Bronchus fibroblast of lung (primary cell): ENCODE measurements at places on chromosomes 16 and 17. TPM values are rescaled to one million over a fixed set of nuclear protein-coding genes. Genes with fewer than 3 reads are reported as not detected.

The SEPTIN1 gene
- 0.15 TPM in 1 of 2 replicates, not detected in the other for total RNA-seq

The HOXB1 gene
- total RNA-seq = not detected in 2 replicates

The INTS2 gene
- total RNA-seq = 7.3 and 9.9 TPM in 2 replicates

The GDPD3 gene
- 0.17 and 0.74 TPM in 2 replicates for total RNA-seq

The CCR7 gene
- total RNA-seq = not detected in 2 replicates

The NPIPA8 gene
- not detected in 2 replicates for total RNA-seq

The CHST4 gene
- under 0.01 TPM in 1 of 2 replicates, not detected in the other for total RNA-seq

The SCARF1 gene
- 0.30 and 1.0 TPM in 2 replicates for total RNA-seq

The HSD17B1 gene
- 0.84 and 1.3 TPM in 2 replicates for total RNA-seq

The BORCS6 gene
- total RNA-seq = 9.4 and 10.8 TPM in 2 replicates

The TBC1D3 gene
- total RNA-seq = not detected in 2 replicates

The TOX3 gene
- not detected in 2 replicates for total RNA-seq

The ALOX12B gene
- not detected in 2 replicates for total RNA-seq

The CACNA1H gene
- 0.34 and 0.59 TPM in 2 replicates for total RNA-seq

The ZFP3 gene
- 0.67 and 0.89 TPM in 2 replicates for total RNA-seq

The TMEM106A gene
- total RNA-seq = 4.4 and 5.1 TPM in 2 replicates

The GP1BA gene
- not detected in 2 replicates for total RNA-seq

The CACNG5 gene
- total RNA-seq = 0.17 TPM in 1 of 2 replicates, not detected in the other

The KRTAP4-9 gene
- not detected in 2 replicates for total RNA-seq

The MYH2 gene
- total RNA-seq = not detected in 2 replicates

The CRHR1 gene
- not detected in 2 replicates for total RNA-seq

The SPATA32 gene
- total RNA-seq = not detected in 2 replicates

The TBC1D3K gene
- total RNA-seq = not detected in 2 replicates

The TBC1D3B gene
- total RNA-seq = not detected in 2 replicates

The C16orf46 gene
- total RNA-seq = 1.6 TPM in 1 of 2 replicates, not detected in the other

The HAS3 gene
- total RNA-seq = under 0.01 TPM in 1 of 2 replicates, not detected in the other

The TSPAN10 gene
- 0.34 and 0.59 TPM in 2 replicates for total RNA-seq

The TPSG1 gene
- total RNA-seq = not detected in 2 replicates

The PYCARD gene
- 58.8 and 61.8 TPM in 2 replicates for total RNA-seq

The SLC16A11 gene
- total RNA-seq = 0.15 TPM in 1 of 2 replicates, not detected in the other

The C1QTNF8 gene
- total RNA-seq = not detected in 2 replicates

The KRT9 gene
- not detected in 2 replicates for total RNA-seq

The KCTD5 gene
- total RNA-seq = 27.6 and 34.2 TPM in 2 replicates

The EME1 gene
- total RNA-seq = 10.8 and 15.6 TPM in 2 replicates

The SLC12A4 gene
- total RNA-seq = 29.4 and 33.1 TPM in 2 replicates

The TMEM220 gene
- 2.9 and 3.1 TPM in 2 replicates for total RNA-seq
